Kasumi-1 (cell line): ENCODE measurements at places on chromosomes 6 and 20.

GRCh38 chr6:7432391-7433120, 42.9 kb downstream of the RIOK1 start:
- DNase-seq, result no peak

DNA sequence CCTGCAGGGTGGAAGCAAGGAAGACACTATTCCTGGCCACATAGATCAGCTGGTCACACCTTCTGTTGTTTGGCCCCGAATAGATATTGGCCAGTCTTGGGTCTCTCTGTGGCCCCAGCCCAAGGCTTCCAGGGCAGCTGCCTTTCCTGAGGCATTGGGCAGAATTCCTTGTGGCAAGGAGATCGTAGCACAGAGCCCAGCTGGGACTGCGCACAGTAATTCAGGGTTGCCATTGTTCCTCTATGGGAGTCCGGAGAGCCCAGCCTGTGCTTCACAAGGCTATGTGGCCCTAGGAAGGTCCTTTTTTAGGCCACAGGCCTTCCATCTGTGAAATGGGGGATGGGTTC, 6.9 kb downstream of the SGK2 start:
- DNase-seq, result no peak

- DNase-seq, result no peak
Measured at GRCh38 chr6:34090529-34090928, 55.4 kb downstream of the GRM4 start.

- peak; percentile 29 for DNase-seq
Measured at GRCh38 chr6:153231048-153231646, 100.1 kb upstream of the RGS17 start.

GRCh38 chr6:101000341-101000740, 119.2 kb upstream of the ASCC3 start:
- no peak for DNase-seq
